ENCODE measurements at places on chromosomes 3 and 15.

DNA sequence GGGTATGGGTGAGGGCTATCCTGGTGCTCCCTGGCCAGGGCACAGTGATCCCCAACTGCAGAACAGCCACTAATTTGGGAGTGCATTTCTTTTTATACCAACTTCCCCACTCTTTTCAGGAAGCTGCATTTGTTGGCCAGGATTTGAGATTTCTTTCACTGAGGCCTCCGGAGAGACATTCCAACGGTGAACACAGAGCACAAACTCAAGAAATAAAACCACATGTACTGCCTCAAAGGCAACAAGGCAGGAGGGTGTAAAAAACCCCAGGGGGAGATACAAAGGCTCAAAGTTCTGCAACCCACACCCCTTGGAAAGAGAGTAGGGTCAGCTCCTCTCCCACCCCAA lies 65.3 kb downstream of the CPN2 start:
- DNase-seq: no peak

DNA sequence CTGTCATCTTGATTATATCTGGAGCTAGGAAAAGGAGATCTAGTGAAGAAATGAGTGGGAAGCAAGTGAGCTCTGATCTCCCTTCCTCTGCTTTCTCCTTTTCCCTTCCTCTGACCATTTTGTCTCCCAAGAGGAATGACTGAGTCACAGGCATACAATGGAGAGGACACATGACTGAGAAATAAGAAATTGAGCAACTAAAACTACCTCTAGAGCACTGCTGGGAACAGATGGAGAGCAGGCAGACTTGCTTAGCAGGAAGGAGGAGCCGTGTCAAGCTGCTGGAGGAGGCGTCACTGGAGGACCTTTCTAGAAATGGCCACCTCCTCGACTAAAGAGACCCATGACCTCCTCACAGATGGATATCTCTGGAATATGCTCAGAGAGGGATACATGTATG lies 66.9 kb upstream of the MYO5C start:
- no peak for DNase-seq

DNA sequence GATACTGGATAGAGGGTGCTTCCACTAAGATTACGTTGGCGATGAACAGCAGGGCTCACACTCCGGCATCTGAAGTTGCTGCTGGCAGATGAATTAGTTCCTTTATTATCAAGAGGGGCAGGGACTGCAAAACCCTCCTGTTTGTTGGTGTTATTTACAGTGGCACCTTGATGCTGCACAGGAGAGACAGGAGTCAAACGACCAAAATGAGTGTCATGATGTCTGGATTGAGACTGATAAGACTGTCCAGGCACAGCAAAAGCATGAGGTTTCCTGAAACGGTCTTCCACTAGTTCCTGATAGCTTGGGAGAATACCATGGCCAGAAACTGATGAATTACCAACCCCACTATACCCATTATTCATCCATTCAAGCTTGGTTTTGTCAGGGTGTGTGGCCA lies 100.8 kb upstream of the NEDD4 start:
- no peak for DNase-seq

DNA sequence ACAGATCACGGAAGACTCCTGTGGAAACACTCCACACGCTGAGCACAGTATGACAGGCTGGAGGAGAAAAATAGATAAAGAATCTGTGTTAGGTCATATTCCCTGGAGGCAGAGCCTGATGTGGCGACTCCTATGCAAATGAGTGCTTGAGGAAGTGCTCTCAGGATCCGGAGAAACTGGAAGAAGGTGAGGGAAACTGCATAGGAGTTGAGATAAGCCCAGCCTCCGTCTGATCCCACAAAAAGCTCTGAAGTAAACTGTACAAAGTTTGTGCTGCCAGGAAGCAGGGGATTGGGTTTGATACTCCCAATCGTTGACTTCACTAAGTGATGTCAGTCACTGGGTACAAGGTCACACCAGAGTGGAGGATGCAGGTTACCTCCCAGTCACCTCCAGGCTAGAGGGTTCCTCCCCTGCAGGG lies 33.4 kb downstream of the OSBPL10 start:
- no peak for DNase-seq

DNA sequence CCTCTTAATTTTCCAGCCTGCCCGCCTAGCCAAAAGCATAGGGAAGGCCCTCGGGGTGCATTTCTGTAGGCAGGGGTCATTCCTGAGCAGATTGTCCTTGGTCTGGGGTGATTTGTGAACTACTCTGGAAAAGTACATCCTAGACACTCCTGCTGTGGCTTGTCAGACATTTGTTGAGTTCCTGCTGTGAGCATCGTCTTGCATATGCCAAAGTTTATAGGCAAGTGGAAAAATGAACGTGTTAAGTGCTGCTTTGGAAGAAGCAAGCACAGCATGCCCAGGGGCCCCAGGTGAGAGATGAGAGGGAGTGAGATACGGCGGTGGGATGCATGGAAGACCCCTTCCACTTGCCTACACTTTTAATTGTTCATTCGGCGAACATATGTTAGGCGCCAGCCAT lies 237.7 kb upstream of the ST8SIA2 start:
- DNase-seq: no peak

DNA sequence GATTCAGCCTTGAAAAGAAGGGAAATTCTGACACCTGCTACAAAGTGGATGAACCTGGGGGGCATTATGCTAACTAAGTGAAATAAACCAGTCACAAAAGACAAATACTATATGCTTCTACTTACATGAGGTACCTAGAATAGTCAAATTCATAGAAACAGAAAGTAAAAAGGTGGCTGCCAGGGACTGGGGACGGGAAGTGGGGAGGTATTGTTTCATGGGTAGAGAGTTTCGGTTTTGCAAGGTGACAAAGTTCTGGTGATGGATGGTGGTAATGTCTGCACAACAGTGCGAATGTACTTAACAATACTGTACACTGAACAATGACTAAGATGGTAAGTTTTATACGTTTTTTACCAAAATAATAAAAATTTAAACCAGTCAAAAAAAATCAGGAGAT lies 4.8 kb downstream of the IDH2 start:
- DNase-seq: peak; percentile 54

DNA sequence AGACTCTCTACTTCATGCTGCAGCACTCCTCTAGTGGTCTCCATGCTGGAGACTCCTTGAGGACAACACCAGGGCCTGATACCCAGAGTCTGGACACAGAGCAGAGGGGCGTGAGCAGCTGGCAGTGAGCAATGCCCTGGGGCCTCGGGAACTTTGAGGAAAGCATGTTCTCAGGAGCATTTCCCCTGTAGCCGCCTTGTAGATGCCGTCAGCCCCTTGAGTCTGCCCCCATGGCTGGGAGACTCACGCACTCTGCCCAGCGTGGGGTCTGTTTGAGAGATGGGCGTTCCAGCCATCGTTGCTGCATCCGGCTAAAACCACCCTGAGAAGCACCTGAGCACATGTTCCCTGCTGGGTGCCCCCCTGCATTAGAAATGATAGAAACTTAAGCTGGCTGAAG lies 56.8 kb downstream of the PLXNA1 start:
- no peak for DNase-seq

DNA sequence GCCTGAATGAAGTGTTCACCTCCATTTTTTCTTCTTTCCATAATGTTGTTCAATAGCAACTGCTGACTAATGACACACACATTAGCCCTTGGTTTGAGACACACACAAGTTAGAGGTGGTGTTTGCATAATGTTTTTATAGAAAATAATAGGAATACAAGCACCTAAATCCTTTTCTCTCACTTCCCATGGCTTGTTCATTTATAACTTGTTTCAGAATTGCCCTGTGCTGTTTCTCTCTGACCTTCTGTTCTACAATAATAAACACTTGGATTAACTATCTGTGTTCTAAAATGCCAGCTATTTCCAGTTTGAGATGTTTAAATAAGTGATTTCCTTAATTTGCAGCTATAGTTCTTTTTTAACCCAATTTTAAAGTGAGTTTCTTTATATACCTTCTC lies 525.1 kb upstream of the ROBO2 start:
- no peak for DNase-seq

Data from NK-92 treated with Interleukin-12 subunit alpha and Interleukin-12 subunit beta, amount 100 ng/mL, for 24 hours (cell line).